ENCODE measurements at places on chromosomes 6 and 20.

- no peak for DNase-seq
These were observed 169.9 kb upstream of the HDDC2 start for GRCh38 chr6:125471667-125472066.

DNA sequence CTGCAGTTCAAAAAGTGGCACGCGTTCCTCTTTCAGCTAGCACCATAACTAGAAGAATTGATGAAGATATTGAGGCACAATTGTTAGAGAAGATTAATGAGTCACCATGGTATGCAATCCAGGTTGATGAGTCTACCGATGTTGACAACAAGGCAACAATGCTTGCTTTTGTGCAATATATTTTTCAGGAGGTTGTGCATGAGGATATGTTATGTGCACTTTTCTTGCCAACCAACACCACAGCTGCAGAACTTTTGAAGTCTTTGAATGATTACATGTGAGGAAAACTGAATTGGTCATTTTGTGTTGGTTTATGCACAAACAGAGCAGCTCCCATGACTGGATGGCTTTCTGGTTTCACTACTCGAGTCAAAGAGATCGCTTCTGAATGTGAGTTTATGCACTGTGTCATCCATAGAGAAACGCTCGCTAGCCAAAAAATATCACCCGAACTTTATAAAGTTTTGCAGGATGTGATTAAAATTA, 129.3 kb upstream of the SLC24A3 start:
- no peak for DNase-seq

DNA sequence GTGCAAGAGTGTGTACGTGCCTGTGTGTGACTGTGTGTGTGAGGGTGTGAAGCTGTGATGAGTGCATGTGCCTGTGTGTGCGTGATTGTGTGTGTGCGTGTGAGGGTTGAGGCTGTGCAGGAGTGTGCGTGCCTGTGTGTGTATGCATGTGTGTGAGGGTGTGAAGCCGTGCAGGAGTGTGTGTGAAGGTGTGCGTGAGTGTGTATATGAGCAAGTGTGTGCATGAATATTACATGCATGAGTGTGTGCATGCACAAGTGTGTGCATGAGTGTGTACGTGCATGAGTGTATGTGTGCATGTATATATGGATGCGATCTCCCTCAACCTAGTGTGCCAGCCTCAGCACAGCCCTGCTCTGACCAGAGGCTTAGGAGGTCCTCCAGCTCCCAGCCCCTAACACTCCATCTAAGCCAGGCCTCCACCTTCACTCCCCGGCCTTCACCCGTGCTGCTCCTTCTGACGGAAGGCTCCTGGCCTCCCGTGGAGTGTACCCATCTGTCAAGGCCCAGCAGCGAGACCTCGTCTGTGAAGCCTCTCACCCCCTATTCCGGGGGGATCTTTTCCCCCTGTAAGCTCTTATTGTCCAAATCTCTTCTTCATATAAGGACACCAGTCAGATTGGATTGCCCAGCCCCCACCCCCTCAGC, 19.9 kb upstream of the PHACTR3 start:
- no peak for DNase-seq

DNA sequence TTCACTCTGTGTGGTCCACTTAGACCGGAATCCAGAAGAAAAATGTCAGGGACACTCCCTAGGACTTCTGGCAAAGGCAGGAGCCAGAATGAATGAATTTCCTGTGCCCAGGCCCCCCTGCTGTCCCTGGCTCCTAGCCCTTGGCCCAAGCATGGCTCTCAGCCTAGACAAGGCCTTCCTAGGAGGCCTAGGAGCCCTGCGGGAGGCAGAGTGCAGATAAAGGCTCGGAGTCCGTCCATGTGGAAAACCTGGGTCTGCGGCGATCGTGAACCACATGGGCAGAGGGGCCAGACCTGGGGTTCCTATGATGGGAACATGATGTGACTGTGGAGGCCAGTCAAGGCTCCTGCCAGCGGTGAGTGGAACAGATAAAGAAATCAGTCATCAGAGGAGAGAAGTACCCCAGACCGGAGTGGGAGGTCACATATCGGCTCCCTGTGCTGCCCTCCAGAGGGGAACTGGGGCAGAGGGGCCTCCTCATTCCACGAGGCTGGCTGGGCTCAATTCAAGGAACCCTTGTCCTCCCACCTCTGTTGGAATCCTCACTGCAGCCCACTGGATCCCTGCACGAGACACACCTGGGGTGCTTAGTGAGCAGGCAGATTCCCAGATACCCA, 5.9 kb upstream of the VSTM2L start:
- DNase-seq: no peak

- DNase-seq: peak; percentile 60
These were observed 15.0 kb downstream of the ADNP start for GRCh38 chr20:50916257-50916656.

GRCh38 chr20:46933150-46933549, 38.5 kb downstream of the EYA2 start:
- no peak for DNase-seq

DNA sequence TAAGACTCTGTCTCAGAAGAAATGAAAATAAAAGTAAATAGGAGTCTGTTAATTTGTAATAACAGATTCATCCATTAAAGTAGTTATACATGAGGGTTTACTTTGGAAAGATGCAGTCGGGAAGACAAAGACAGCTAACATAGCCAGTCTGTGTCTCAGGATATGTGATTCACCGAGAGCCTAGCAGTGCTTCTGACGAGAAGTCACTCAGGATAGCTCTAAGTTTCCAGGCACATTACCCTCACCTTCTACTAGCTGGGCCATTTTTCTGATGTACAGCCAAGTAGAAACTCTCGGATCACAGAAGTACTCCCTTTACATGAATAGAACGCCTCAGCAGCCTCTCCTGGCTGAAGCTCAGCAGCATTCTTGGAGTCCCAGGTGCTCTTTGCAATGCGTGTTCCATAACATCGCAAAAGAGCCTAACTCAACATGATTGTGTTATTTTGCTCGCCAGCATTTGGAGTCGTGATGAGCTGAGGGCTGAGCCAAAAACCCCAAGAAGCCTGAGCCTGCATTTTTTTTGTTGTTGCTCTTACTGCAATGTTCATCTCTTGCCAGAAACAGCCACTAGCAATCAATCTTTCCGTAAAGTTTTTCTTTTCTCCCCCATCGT, 22.4 kb upstream of the TASP1 start:
- no peak for DNase-seq

- DNase-seq: no peak
These were observed 31.7 kb upstream of the MYB start for GRCh38 chr6:135149376-135149775.

GRCh38 chr6:126944512-126944911, 174.0 kb upstream of the RSPO3 start:
- DNase-seq: no peak

DNA sequence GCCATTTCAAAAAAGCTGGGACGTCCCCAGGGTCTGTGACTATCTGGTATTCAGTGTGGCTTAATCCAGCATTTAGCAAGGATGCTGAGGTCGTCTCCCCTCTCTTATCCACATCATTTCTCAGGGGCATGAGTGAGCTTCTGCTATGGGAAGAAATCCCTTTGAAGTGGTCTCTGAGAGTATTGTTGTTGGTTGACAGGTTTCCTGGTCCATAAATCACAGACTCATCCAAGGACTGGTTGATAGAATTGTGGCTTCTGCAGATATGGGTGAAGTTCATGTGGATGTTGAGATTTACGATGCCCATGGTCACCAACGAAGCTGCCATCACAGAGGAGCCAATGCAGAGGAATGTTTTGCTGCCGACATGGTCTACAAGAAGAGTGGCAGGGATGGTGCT, 24.0 kb downstream of the SLC2A12 start:
- no peak for DNase-seq

DNA sequence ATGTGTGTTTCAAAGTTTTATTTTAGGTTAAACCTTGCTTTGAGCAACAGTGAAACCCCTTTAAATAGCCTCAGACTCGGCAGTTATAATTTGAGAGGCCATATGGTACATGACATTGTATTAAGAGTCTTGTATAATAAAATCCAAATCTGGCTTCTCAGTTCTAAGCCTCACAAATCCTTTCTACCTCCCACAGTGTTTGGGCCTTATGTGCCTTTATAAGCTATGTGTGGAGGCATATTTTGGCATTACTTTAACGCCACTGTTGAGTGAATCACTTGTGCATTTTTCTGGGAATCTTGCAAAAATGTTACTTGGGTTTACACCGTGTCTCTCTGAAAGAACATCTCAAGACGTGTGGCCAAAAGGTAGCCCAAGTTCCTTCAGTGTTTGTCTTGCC, 152.4 kb downstream of the COL9A1 start:
- peak; percentile 15 for DNase-seq

DNA sequence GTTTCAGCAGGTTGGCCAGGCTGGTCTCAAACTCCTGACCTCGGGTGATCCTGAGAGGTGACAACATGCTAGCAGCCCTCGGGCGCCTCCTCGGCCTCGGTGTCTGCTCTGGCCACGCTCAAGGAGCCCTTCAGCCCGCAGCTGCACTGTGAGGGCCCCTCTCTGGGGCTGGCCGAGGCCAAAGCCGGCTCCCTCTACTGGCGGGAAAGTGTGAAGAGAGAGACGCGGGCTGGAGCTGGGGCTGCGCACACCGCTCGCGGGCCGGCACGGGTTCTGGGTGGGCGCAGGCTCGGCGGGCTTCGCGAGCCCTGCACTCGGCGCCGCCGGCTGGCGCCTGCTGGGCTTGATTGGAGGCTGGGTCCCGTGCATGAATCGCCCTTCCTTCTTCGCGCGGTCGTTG, 80.8 kb upstream of the RBM24 start:
- DNase-seq: no peak

GRCh38 chr6:41958022-41958856, 16.6 kb upstream of the CCND3 start:
- no peak for DNase-seq

DNA sequence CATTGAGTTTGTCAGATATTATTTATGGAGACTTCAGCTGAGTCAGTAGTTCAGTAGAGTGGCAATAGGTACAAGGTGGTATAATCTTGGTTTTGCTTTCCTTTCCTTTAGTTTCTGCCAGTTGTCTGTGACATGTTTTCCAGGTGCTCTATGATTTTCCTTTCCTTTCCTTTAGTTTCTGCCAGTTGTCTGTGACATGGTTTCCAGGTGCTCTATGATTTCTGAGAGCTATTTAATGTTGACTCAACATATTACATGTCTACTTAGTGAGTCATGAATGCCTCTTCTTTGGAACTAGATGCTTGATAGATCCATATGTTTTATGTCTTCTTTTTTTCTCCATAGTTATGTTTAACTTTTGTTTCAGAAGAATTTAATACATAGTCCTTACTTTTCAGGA, 186.4 kb upstream of the DEFB112 start:
- no peak for DNase-seq

DNA sequence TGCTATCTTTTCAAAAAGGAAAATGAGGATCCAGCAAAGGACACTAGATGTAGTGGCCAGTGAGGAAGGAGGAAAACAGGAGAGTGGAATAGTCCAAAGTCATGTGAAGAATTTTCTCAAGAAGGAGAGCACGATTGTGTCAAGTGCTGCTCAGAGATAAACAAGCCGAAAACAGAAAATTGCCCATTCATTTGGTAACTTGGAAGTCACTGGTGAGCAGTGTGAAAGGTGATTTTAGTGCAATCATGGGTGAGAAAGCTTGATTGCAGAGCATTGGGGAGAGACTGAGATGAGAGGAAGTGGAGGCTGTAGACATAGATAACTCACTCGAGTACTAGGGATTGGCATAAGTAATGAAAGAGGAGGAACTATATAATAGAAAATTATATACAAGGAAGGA, 26.0 kb upstream of the PRDM1 start:
- DNase-seq: no peak
